Tibial nerve (tissue), 4 donors: ENCODE measurements at places on chromosomes 12 and 14. TPM values are rescaled to one million over a fixed set of nuclear protein-coding genes. Genes with fewer than 3 reads are reported as not detected.

BIN2 gene
- 3.6 TPM for total RNA-seq

- no peak for DNase-seq
Observed at GRCh38 chr12:1611803-1612572, 17.0 kb upstream of the WNT5B start.

TAPBPL gene
- total RNA-seq = 13.9 TPM

DNA sequence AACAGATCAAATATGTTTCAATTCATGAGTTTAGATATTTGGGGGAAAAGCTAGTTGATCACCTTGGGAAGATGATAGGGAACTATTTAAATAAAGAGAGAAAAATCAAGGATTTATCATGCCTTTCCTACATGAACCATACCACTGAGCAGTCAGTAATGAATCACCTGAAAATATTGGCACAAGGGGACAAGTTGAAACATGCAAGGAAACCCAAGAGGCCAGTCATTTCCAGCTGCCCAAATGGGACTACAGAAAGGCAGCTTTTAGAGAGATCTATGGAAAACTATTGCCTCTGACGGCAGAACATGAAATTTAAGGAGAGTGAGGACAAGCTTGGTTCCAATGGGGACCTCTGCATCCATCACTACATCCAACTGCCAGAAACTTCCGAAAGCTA, 14.1 kb upstream of the ETV6 start:
- DNase-seq = no peak

DNA sequence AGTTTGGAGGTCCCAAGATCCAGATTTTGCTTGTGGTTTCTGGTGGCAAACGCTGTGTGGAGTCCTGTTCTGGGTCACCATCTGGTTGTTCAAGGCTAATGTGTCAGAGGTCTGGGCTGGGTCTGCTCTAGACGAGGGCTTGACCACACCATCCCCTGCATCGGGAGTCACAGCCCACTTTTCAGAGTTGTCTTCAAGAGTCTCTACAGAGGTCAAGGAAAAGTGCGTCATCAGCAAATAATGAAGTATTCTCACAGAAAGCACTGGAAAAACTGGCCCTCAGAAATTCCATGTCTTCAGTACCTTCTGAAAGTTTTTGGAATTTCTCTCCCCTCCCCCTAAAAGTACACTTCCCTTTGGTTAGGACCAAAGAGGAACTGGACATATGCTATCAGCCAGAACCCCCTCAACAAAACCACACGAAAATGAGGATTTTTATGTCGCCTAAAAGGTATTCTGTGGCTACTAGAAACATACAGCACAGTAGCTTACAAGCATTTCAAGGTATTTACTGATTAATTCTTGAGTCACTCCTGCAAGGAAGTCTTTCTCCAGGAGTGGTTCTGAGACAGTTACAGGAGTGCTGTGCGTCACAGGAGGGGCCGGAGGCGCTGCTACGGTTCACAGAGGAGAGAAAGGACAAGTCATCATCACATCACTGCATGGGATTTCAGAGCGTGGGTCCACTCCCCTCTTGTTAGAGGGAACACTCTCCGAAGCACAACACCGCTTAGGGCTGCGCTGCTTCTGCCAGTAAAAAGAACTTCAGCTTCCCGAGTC, 35.4 kb downstream of the RAD52 start:
- DNase-seq = no peak

GRCh38 chr14:32934073-32934880, 4.4 kb upstream of the NPAS3 start:
- no peak for DNase-seq

DPPA3 gene
- not detected for total RNA-seq

LRRC43 gene
- not detected for total RNA-seq

DNA sequence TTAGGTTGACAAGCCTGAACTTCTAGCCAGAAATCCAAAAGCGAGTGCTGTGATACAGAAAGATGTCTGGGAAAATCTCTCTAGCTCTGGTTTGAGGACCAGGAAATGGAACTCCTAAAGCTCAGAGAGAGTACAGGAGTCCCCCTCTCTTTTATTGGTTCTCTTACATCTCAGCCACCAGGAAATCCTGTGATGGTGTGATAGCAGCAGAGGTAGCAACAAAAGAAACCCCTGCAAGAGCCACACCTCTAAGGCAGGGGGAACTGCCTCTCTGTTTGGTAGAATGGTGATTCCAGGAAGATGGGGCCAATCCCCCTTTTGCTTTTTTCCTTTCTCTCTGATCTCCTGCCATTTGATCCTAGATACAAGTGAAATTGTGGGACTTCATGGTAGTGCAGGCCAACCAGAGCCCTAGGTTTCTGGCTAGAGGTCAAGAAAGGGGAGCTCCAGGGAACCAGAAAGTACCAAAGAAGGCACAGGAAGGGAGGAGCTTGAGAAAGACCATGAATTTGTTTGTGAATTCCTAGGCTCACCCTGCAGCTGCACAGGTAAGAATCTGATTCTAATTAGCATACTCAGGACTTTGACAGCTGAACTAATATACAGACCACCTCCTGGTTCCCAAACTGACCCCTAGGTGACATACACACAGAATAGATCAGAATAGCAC, 88.5 kb downstream of the PAPLN start:
- DNase-seq = no peak

GRCh38 chr12:122076743-122077495, 1.6 kb upstream of the MLXIP start:
- DNase-seq = no peak

DNA sequence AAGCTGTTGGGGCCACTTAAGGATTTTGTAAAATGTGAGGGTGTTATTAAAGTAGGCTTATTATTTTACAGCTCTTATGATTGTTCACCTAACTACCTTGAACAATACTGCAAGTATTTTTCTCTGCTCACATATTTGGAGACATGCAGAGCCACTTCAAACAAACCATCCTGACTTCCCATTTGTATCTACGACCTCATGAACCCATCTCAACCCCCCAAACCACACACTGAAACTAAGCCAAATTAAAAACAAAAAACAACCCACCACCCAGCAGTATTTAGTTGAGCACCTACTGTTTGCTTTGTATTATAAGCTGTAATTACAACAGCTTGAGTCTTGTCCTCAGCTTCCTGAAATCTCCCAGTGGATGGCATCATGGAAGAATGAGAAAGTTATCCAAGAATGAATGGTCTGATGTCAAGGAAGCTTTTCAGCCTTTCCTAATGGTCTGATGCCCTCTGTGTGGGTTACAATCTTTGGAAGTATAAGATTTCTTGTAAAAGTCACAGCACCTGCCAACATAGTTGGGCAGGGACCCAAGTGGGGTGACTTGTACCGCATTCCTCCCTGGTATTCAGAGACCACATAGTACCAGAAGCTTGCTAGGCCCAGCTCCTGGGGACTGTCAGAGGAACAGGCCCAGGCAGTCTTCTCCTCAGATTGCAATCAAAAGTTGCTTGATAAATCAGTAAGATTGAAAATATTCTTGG, 416.6 kb downstream of the ZFP36L1 start:
- no peak for DNase-seq

- no peak for DNase-seq
Observed at GRCh38 chr12:39846971-39847650, 227.5 kb upstream of the ABCD2 start.

- no peak for DNase-seq
Observed at GRCh38 chr12:99005601-99006000, 360.5 kb downstream of the APAF1 start.

DNA sequence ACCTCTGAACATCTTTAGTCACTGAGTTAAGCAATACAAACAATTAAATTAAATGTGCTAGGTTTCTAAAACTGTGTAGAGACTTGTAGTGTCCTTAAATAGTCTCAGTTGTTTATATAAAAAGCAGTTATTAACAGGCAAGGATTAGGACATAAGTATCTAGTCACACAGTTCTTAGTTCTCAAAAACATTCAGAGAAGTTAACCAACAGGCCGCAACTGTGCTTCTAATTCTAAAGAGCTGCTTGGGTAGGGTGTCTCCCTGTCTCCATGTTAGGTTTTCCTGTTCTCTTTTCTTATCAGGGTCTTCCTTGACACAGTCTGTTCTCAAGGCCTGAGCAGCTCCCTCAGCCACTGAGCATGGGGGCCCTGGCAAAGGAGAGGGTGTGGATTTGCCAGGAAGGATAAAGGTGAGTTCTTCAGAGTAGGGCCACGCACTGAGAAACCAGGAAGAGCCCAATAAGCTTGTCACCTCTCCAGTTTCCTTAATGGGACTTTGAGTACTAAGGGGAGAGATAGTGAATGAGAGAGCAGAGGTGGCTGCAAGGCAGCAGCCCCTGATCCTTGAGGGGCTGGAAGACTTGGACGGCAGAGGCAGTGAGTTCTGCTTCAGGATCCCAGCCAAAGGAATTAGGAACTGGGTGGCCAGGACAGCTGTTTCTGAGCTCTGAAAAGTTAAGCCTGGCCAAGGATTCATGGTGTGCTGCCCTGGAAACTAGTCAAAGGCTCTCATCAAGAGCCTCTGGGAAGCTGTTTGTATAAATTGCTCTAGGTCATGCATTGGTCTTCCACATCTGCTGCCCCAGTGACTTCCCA, 177.3 kb downstream of the MYRFL start:
- peak; percentile 16 for DNase-seq

DNA sequence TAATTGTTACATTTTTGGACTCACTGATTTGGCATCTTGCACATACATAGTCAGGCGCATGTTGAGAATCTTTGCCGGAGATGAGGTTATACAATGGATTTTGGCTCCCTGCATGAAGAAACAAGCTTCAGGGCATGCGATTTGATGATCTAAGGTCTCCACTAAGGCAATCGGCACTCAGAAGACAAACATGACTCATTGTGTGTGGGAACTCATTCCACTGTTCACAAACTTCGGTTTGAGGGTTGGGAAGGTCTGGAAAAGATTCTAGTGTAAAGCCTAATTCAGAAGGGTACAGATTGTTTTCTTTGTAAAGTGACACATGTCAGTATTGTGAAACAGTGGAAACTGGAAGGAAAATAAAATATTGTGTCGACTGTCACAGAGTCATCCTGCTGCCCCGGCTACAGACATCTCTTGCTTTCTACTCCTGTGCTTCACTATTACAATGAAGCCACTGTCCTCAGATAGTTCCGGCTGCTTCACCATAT, 192.6 kb upstream of the HMGA2 start:
- DNase-seq = peak; percentile 52

- DNase-seq = no peak
Observed at GRCh38 chr12:123227581-123228258, 5.2 kb downstream of the MPHOSPH9 start.

DNA sequence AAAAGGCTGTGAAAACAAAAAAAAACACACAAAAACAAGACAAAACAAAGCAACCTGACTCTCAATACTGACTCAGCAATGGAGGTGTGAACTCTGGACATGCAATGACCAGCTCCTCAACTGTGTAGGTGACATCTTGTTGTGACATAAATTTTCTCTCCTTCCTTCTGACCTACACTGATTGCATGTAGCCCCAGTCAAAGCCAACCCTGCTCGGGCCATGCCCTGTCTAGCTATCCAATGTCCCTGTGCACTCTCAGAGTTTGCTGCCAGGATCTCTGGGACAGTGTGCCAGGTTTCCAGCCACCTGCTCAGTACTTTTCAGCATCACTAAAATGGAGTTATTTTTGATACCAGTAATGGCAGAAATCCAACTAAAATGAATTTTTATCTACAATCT, 18.9 kb upstream of the CRACR2A start:
- DNase-seq = no peak

- no peak for DNase-seq
Observed at GRCh38 chr14:88154926-88155325, 150.0 kb downstream of the GPR65 start.

DNA sequence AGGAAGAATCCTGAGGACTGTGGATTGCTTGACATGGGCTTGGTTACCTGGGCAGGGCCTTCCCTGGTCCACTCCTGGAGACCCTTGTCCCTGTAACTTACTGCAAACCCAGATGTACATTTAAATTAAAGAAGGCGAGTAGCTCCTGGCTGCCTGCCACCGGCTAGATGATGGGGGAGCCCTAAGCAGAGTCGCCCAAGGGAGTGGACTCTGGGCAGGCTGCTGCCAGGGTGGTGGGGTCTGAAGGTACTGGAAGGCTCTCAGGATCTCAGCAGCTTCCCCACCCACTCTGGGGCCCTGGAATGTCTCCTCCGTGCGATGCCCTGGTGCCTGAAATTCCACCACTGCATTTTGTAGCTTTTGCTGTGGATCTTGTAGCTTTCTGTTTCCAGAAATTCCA, 74.7 kb downstream of the FBXL14 start:
- no peak for DNase-seq
